ENCODE measurements at places on chromosomes 12 and 14. TPM values are rescaled to one million over a fixed set of nuclear protein-coding genes. Genes with fewer than 3 reads are reported as not detected.
A peak's percentile ranks its signal among the peaks of the same experiment; 100 is the strongest.

Gene GRIP1
- total RNA-seq = 3.6 TPM

Gene STAB2
- 10.0 TPM for total RNA-seq

Gene C1S
- total RNA-seq = 291 TPM

GRCh38 chr14:101058571-101058970, 155.0 kb upstream of the RTL1 start:
- no peak for DNase-seq

- DNase-seq = no peak
These were observed 48.3 kb upstream of the KCNMB4 start for GRCh38 chr12:70317781-70318180.

GRCh38 chr12:67792185-67792584, 143.6 kb downstream of the DYRK2 start:
- no peak for DNase-seq

GRCh38 chr14:54730156-54730961, 163.4 kb downstream of the SAMD4A start:
- no peak for DNase-seq

DNA sequence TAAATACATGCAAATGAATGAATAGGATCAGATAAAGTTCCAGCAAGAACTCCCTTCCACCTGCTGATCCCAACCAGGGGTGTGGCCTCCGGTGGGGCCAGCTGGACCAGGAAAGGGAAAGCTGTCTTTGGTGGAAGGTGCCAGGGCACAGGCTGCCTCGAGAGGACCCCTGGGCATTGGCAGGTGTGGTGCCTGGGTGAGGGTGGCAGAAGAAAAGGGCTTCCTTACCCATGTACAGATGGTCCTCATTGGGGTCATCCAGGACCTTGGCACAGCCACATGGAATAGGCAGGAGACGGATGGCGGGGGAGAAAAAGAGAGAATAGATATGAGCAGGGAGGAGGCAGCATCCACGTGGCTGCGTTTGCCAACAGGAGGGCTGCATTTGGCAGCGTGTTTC, 36.4 kb downstream of the CAMKK2 start:
- no peak for DNase-seq

DNA sequence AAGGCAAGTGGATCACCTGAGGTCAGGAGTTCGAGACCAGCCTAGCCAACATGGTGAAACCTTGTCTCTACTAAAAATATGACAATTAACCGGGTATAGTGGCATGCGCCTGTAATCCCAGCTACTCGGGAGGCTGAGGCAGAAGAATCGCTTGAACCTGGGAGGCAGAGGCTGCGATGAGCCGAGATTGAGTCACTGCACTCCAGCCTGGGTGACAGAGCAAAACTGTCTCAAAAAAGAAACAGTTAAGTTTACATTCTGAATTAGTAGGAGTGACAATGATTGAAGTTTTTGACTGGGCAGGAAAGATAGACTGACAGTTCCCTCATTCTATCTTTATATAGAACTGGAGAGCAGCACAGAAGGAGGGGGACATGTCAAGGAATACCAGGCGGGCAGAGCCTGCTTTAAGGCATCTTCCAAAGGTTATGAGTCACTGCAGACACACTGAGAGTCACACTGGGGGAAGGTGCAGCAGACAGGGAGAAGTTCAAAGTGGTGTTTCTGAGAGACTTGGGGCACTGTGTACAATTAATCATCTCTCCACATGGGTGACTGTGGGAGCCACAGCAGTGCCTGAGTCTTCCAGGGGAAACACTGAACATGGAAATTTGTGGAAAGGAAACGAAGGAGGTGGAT, 42.8 kb upstream of the RNASE3 start:
- DNase-seq = no peak

DNA sequence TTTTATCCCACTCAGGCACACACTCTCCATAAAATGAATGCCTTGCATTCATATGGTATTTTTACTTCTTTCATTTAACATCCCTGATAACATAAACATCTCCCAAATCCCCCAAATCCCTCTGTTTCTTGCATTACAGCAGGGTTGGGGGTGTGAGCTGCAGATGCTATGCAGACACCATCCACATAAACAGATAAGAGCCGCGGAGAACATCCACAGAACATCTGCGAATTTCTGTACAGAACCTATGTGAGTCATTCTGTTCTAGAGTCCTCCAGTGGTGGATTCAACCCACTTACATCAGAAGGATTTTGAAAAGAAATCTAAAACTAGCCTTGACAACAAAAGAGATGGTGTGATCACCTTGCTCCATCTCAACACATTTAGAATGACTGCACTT, 20.3 kb downstream of the FBLN5 start:
- DNase-seq = no peak

DNA sequence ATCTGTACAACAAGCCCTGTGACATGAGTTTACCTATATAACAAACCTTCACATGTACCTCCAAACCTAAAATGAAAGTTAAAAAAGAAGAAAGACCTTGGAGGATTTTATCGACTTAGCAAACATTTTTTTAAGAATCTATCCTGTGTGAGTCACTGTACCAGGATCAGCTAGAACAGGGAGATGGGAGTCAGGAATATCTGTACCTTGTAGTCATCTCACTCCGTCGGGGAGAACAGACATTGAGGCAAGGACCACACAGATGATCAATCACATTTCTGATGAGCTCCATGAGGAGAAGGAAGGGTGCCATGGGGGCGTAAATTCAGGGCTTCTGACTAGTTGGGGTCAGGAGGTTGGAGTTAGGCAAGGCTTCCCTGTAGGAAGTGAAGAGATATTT, 310.6 kb downstream of the VRK1 start:
- DNase-seq = no peak

DNA sequence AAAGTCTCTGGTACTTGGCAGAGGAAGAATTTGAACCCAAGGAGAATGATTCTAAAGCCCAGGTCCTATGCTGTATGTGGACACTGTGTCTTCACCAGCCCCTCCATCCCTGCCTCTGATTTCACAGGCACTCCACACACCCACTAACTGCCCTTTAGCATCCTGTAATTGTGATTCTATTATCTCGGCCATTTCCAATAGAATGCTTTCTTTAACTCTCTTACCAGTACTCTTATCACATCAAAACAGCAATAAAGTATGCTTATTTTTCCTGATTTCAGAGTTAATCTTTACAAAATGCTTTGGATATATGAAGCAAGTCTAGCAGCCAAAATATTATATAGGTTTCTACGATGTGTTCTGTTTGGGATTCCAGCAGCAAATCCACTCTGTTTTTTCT, 37.9 kb upstream of the BTG1 start:
- DNase-seq = no peak

DNA sequence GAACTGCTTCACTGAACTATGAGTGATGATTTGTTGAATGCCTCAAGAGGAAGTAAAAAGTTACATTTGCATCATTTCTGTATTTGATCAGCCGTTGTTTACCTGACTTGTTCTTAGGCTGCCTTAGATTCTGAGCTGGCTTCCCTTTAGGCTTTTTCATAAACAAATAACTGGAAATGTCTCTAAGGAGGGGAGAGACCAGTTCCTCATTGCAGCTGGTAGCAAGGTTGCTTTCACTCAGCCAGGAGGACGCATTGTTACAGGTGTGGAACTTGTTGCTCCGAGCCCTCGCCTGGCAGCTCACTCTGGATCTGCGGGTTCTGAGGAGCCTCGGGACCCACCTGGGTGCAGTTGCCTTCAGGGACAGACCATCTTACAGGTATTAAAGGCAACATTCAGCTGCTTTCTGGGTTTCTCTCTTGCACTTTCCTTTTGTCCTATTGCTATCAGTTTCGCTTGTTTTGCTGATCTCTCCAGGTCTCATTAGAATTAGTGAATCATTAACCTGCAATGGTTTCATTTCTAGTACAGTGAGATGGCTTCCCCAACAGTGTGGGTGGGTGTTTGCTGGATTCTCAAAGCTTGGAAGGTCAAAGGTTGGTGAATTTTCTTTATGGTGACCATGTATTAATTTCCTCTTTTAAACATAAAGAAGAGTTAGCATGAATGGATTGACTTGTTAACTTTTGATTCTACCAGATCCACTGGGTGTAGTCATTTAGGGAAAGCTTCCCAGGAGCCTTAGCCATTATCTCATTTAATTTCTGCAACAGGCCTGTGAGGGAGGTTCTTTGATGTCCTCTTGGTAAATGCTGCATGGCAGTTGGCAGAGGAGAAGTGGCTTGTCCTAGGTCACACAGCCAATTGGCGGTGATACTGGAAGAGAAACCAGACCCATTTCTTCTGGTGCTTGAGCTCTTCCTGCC, at the start of gene PLEKHG7:
Gene PLEKHG7, plus strand, starts transcription at position 236 of the 926 bp plus-strand sequence. CDS start 3,643 bp downstream, outside the sequence.
- DNase-seq = peak; percentile 19

DNA sequence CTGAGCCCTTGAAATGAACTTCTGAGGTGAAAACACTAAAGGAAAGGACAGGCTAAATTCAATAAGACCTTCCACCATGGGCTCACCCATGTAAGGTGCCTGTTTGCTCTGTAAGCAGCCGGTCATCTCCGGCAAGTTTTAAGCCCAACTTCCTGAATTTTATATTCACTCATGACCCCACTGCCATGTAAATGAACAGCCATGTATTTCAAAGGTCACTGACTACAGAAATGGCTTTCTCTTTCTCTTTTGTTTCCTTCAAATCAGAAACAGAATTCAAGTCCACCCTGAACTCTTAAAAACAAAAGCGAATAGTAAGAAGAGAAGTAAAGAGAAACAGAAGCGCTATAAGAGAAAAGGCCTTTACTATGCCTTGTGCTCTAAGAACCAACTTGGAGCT, 61.7 kb upstream of the OVCH1 start:
- no peak for DNase-seq

- no peak for DNase-seq
These were observed 271 bp downstream of the DNAI7 start for GRCh38 chr12:25194722-25195055.

DNA sequence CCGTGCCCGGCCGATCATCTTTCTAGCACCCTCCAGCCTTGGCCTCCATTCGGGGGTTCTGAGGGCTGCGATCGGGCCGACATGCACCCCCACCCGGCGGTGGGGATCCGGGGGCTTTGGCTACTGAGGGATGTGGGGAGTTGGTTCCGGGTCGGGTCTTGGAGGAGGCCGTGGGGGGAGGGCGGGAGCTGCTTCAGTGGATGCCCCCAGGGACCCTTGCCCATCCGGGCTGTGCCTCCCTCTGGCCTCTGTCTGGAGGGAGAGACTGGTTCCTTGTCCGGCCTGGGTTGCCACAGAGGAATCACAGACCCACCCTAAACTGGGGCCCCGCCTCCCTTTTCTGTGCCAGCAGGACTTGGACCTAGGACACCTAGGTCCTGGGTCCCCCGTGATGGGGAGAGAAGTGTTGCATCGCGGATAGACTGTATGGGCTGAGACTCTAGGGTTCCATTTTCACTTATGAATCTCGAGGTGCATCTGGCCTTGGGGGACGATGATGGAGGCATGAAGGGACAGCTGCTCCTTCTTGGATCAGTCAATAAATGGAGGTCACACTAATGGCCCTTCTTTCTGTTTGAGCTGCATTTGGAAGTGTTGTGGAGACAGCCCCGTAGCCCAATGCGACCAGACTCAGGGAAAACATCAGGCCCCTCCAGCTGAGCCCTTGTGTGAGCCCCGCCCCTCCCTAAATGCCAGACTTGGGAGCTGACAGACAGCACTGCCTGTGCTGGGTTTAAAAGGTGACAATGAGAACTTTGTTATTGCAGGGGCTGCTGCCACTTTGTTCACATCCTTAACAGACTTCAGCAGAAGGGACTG, 577 bp downstream of the DTX3 start:
- peak; percentile 41 for DNase-seq

DNA sequence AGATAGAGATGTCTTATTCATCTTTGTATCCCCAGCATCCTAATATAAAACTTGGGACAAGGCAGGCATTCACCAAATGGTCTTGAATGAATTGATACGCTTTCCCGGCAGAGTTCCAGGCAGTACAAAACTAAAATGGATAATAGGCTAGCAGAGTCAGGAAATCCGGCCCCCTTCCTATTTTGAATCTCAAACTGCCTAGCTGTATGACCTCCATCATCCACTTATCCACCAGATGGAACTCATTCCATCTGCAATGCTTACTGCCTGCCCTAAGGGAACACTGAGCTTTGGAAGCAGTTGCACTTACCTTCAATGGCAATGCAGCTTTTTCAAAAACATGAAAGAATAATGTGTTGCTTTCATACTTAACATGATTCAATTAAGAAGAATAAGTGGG, 43.4 kb downstream of the BDKRB1 start:
- no peak for DNase-seq

- no peak for DNase-seq
These were observed 26.2 kb upstream of the GPATCH2L start for GRCh38 chr14:76125511-76125910.

DNA sequence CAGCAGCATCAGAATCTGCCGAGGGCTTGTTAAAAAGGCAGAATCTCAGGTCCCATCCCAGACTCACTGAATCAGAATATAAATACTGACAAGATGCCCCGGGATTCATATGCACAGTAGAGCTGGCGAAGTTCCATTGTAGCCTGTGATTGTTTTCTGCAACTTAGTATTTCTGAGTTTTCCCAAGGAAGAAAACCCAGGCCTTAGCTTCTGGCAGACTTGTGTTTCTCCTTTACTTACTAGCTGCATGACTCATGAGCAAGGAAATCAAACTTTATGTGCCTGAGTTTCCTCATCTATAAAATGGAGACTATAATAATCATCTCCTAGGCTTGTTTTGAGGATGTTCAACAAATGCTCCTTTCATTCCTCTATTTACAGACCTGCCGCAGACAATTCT, 278.5 kb upstream of the PLEKHG7 start:
- peak; percentile 22 for DNase-seq

DNA sequence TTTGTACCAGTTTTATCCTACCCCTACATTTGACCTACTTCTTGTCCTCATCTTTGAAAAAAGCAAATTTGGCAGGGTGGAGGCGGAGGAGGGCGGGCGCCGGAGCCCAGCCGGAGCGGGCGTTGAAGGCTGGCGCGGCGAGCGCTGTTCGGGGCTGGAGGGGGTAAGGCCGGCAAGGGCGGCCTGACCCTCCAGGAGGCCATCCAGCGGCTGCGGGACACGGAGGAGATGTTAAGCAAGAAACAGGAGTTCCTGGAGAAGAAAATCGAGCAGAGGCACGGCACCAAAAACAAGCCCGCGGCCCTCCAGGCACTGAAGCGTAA, 27.2 kb downstream of the FBXO34 start:
- no peak for DNase-seq

GRCh38 chr12:20134652-20135051, 233.7 kb upstream of the PDE3A start:
- DNase-seq = no peak

DNA sequence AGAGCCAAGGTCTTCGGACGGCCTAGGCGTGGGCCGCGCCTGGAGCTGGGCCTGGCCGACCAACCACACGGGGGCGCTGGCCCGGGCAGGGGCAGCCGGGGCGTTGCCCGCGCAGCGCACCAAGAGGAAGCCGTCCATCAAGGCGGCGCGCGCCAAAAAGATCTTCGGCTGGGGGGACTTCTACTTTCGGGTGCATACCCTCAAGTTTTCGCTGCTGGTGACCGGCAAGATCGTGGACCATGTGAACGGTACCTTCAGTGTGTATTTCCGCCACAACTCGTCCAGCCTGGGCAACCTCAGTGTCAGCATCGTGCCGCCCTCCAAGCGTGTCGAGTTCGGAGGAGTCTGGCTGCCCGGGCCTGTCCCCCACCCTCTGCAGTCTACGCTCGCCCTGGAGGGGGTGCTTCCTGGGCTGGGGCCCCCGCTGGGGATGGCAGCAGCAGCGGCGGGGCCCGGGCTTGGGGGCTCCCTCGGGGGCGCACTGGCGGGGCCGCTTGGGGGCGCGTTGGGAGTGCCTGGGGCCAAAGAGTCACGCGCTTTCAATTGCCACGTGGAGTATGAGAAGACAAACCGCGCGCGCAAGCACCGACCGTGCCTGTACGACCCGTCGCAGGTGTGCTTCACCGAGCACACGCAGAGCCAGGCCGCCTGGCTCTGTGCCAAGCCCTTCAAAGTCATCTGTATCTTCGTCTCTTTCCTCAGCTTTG, 4.4 kb upstream of the SHMT2 start:
- DNase-seq = no peak

Measured in lung (tissue), 17 donors.